ENCODE measurements at places on chromosomes 6 and 20.

GRCh38 chr6:43869079-43869710 lies 99.2 kb downstream of the VEGFA start:
- DNase-seq: no peak

- DNase-seq: no peak
These were observed 5.8 kb downstream of the ZBTB24 start for GRCh38 chr6:109477184-109477583.

DNA sequence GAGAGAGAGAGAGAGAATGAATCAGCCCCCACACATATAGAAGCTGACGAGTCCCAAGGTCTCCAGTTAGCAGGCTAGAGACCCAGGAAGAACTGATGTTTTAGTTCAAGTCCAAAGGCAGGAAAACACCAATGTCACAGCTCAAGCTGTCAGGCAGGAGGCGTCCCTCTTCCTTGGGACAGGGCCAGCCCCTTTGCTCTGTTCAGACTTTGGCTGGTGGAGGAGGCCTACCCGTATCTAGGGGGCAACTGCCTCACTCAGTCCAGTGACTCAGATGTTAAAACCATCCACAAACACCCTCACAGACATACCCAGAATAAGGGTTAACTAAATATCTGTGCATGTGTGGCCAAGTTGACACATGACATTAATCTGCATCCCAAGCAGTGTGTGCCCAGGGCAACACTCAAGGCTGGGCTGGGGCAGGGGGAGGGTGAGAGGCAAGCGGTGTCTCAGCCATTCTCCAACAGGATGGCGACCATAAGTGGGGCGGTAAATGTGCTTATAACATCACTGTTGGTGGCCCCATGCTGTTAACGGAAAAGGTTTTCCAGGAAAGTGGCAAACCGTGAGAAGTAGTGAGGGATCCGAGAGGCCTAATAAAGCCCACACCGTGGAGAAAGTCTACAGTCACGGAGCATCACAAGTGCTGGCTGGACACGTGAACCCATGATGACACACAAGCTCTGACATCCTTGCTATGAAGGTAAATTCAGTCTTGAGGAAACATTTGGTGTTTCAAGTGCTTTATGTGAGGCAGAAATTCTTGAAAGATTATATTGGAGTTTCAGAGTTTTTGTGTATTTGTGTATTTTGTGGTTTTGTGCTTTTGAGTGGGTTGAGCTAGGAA lies 28.1 kb downstream of the RAMACL start:
- no peak for DNase-seq

- DNase-seq: no peak
These were observed 16.5 kb upstream of the HLA-A start for GRCh38 chr6:29925727-29926412.

GRCh38 chr6:136225496-136225895 lies 24.6 kb downstream of the MTFR2 start:
- DNase-seq: no peak

GRCh38 chr20:57474205-57474604 lies 50.7 kb downstream of the CTCFL start:
- DNase-seq: no peak

DNA sequence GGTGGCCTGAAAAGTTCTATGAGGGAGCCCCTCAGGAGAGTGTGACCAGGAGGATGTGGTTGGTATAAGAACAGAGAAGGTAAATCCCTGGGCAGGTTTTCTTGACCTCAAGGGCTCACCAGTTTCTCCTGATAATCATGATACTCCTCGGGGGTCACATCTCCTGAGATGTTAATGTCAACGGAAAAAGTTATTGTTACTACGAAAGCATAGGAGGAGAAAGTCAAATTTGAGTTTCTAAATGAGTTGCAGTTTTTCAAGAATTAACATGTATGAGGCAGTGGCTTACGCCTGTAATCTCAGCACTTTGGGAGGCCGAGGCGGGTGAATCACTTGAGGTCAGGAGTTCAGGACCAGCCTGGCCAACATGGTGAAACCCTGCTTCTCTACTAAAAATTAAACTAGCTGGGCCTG lies 23.4 kb downstream of the MGME1 start:
- DNase-seq: no peak

DNA sequence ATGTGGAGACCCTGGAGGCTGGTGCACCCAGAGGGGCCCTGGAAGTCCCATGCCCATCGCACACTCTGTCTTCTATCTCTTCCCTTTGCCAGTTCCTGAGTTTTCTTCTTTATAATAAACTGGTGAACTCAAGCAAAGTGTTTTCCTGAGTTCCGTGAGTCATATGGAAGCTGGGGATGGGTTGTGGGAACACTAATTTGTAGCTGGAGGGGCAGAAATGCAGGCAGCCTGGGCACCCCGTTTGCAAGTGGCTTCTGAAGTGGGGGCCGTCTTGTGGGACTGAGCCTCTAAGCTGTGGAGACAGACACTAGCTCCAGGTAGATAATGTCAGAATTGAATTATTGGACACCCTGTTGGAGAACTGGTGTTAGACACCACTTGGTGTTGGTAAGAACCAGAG lies 3.2 kb upstream of the PPP1R3G start:
- DNase-seq: no peak

GRCh38 chr6:104591573-104592334 lies 268.0 kb downstream of the HACE1 start:
- no peak for DNase-seq

GRCh38 chr6:39056681-39057080 lies 8.1 kb downstream of the GLP1R start:
- DNase-seq: no peak

GRCh38 chr6:124924333-124924759 lies 37.9 kb upstream of the RNF217 start:
- DNase-seq: no peak

DNA sequence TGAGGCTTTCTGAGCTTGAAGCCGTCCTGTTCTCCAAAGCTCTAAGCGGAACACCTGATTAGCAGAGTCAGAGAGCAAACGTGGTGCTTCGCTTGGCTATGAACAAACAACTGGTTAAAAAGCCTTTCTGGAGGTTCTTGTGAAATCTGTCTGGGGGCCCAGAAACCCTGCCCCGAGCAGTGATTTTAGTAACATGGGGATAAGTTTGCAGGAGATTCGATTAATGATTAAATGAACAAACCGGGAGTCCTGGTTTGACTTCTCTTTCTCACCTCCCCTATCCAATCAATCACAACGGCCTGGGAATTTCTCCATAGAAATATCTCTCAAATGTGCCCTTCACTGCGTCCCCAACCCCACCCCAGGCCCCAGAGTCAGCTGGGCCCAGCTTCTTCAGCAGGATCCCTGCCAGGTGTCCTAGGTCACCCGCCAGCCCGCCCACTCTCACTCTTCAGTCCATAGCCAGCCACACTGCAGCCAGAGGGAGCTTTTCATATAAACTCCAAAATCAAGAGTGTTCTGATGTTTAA lies 43.6 kb downstream of the ZDHHC14 start:
- no peak for DNase-seq
